CD4-positive, alpha-beta T cell treated with Interleukin-6 at 100 ng/mL for 8 hours (primary cell): ENCODE measurements at places on chromosomes 5 and 9.
A peak's percentile ranks its signal among the peaks of the same experiment; 100 is the strongest.

DNA sequence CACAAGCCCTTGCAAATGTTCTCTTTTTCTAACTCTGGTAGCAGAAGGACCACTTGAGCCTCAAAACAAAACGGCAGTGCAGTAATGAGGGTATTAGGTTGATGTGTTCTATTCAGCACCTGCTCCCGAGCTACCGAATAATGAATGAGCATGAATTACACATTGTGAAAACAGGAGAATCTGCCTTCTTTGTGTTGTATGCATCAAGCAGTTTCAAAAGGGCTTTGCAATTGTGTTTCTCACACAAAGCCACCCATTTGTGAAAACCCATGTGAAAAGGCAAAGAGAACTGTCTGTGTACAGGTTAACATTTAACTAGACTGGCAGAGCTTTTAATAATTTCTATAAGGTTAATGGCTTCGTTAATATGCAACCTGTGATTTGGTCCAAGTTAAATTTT is 97.8 kb downstream of the STK32A start:
- no peak for DNase-seq

DNA sequence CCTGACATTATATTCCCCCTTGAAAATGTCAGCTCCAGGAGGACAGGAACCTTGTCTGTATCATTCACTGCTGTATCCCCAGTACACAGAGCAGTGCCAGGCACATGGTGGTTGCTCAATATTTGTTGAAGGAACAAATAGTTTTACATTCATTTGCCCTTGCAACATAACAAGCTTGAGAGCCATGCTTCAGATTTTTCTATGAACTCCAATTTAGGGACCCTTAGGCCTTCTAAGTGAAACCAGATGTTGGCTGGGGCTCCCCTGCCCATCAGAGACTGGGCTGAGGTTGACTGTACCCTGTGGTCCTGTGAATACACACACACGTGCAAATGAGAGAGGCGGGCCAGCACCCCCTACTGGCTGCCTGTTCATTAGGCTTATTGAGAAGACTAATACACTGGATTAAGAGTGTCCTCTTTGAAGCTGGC is 214.9 kb upstream of the WWC1 start:
- DNase-seq, result no peak

GRCh38 chr5:159211729-159212174 is 2.4 kb upstream of the RNF145 start:
- DNase-seq, result no peak

DNA sequence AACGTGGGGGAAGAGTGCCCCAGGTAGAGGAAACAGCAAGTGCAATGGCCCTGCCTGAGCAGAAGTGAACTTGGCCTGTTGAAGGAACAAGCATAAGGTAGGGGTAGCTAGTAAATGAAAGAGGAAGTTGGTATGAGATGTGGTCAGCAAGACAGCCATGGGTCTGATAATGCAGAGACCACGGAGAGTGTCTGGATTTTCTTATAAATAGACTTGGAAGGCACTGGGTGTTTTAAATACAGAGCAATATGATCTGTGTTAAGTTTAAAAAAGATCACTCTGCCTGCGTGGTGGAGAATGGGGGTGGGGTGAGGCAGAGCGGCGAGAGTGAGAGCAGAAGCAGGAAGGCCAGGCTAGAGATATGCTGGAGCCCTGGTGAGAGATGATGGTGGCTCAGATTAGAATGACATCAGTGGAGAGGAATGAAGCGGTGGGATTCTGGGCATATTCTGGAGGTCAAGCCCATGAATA is 4.2 kb downstream of the ADAM19 start:
- peak; percentile 40 for DNase-seq

DNA sequence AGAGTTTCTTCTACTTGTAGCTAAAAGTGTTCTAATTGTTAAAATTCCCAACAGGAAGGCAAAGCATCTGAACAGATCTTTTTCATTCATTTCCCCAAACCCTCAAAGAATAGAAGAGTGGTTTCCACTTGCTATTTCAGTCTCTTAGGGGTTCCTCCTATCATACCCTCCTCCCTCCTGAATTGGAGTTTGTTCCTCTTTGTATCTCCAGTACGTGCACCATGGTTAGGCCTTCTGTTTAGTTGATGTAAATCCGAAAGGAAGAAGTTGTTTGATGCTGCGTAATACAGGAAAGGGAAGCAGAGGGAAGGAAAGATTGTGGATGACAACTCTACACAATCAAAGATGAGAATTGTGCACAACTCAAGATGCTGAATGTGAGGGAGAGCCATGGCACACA is 303.6 kb downstream of the PIK3R1 start:
- no peak for DNase-seq

DNA sequence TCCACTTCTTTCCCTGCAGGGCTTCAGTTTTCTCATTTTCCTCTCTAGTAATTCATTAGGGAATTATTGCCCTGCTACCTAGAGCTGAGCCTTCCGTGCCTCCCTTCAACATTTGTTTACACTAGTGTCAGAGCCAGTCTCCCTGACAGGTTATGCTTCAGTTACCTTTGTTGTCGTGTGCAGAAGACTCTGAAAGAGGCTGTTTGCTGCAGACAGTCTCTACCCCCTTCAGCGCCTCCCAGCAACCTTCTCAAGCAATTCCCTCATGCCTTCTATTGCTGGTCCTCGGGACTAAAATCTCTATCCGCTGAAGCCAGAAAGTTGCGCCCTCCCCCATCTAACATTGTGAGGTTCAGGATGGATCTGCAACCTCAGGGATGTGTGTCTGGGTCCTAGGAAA is 12.8 kb downstream of the RALGPS1 start:
- DNase-seq, result no peak

GRCh38 chr9:108694170-108694569 is 161.6 kb downstream of the ACTL7B start:
- no peak for DNase-seq

DNA sequence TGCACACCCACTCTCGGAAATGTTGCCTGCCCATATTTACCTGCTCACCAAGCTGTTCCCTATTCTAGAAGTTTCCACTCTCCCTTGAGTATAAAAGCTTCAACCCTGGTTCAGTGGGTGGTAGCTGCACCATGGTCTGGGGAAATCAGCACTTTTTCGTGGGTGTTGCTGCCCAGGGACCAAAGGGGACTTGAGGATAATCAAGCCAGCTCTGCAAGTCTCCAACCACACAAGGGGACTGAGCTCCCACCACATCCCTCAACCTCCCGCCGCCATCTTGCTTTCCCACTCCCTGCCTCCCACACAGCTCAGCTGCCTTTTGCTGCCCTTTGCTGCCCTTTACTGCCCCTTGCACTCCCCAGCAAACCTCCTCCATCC is 210.0 kb downstream of the AUH start:
- no peak for DNase-seq

DNA sequence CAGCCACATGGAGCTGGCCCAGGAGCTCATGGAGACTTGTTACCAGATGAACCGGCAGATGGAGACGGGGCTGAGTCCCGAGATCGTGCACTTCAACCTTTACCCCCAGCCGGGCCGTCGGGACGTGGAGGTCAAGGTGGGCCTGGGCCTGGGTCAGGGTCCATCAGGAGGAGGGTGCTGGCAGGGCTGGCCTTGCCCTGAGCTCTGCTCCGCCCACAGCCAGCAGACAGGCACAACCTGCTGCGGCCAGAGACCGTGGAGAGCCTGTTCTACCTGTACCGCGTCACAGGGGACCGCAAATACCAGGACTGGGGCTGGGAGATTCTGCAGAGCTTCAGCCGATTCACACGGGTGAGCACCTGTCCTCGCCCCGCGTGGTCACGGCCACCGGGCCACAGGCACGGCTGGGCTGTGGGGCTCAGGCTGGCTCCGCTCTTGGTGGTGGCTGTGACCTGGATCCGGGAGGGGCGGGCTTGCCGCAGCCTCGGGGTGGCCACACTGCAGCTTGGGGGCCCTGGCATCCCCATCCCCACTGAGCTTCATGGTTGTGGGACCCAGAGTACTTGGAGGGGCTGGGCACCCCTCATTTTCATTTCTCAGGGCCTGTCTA is 7.1 kb downstream of the DPP7 start:
- DNase-seq, result no peak

GRCh38 chr9:107491081-107492053 is 1.8 kb upstream of the KLF4 start:
- no peak for DNase-seq

DNA sequence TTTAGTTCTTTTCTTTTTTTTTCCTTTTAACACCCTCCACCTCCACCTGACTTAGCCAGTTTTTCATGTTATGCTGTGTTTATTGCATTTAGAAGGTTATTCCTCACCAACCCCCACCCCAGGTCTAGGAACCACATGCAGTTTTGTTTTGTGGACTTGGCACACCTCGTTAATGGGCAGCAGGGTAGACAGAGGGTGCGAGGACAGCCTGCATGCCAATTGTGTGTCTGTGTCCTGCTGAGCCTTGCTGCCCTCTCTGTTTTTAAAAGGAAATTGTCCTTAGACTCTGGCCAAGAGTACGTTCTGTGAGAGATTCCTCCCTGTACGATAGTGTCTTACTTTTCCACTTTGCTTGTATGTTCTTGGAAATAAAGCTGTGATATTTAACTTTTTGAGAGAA is 13.9 kb downstream of the PIK3R1 start:
- no peak for DNase-seq

GRCh38 chr5:111486055-111486454 is 26.3 kb downstream of the STARD4 start:
- DNase-seq, result no peak

- DNase-seq, result no peak
These were observed 92.3 kb upstream of the PTGER4 start for GRCh38 chr5:40587376-40587775.

GRCh38 chr5:37495210-37495609 is 116.1 kb downstream of the WDR70 start:
- DNase-seq, result no peak

GRCh38 chr9:72701510-72701909 is 180.1 kb downstream of the TMC1 start:
- DNase-seq, result no peak

DNA sequence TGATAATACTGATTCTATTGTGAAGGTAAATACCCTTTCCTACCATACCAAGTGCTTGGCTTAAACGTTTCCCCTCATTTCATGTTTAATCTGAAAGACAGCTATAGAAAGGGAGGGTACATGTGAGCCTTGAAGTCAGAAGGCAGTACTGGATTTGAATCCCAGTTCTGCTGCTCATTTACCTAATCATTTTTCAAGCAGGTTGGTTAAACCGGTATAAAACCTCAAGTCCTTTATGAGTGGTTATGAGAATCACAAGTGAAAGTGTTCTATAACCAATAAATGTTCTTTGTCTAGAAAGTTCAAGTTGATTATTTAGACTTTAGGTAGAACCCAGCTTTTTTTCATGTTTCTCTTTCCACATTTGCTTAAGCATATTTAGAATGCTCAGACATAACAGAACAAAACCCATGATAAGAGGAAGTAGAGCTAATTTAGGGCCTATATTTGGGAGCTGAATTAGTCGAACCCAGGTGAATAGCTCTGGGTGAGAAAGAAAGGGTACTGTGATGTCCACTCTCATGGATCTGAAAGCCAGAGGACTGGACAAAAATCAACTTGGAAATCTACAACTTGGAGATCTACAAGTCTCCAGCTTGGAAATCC is 29.7 kb upstream of the F2RL2 start:
- no peak for DNase-seq

GRCh38 chr5:173268750-173269432 is 33.9 kb upstream of the NKX2-5 start:
- no peak for DNase-seq

GRCh38 chr9:133103183-133103986 is 17.7 kb downstream of the RALGDS start:
- DNase-seq, result peak; percentile 45

- no peak for DNase-seq
These were observed 52.9 kb downstream of the MYO10 start for GRCh38 chr5:16883176-16883575.

GRCh38 chr9:27094640-27095298 is 14.3 kb upstream of the TEK start:
- DNase-seq, result no peak

DNA sequence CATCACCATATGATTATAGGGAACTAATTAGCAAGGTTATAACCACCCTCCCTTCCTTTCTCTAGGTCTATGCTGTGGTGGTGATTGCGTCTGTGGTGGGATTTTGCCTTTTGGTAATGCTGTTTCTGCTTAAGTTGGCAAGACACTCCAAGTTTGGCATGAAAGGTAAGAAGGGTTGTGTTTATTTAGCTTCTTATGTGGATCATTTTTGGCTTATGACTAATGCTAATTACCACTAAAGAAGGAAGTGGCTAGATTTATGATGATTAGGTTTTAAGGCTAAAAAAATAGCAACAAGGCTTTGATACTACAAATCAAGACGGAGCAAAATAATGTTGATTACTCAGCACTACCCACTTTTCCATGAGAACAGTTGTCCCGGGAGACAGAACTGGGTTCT is 82.4 kb downstream of the NTRK2 start:
- peak; percentile 14 for DNase-seq

DNA sequence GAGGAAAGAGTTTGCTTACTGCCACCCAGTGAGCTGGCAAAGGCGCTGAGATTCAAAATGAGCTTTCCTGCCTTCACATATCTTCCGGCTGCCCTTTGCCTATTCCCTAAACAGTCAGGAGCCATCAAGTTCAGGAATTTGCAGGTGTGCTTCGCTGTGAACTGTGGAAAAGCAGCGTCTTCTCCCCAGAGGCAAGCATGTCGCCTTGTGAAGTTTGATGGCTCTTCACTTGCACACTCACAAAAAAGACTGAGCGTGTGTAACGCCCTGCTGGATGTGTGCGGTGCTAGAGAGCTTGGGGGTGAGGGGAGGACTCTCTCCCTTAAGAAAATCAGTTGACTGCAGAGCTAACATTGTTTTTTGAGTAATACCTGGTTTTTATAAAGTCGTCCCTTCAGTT is 288.7 kb downstream of the DOCK8 start:
- no peak for DNase-seq

DNA sequence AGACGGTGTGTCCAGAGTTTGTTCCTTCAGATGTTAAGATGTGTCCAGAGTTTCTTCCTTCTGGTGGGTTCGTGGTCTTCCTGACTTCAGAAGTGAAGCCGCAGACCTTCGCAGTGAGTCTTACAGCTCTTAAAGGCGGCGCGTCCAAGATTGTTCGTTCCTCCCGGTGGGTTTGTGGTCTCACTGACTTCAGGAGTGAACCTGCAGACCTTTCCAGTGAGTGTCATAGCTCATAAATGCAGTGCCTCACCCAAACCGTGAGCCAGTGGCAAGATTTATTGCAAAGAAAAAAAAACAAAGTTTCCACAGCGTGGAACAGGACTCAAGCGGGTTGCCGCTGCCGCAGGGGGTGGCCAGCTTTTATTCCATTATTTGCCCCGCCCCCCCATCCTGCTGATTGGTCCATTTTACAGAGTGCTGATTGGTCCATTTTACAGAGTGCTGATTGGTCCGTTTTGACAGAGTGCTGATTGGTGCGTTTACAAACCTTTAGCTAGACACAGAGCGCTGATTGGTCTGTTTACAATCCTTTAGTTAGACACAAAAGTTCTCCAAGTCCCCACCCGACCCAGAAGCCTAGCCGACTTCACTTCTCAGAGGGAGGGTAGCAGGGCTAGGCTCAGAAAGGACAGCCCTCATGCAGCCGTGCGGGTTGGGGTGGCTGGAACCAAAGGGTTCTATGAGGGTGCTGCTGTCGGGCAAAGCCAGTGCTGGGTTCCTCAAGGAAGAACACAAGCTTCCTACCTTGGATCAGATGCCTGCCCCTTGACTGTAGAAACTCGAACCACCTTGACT is 9.1 kb upstream of the RNF130 start:
- DNase-seq, result no peak

- DNase-seq, result no peak
These were observed 13.6 kb upstream of the HAVCR1 start for GRCh38 chr5:157072508-157072907.
